ENCODE measurements at places on chromosomes 2 and 18.

- DNase-seq: no peak
Measured at GRCh38 chr2:55120634-55121359, 70.5 kb upstream of the RTN4 start.

- peak; percentile 26 for DNase-seq
Measured at GRCh38 chr18:34880882-34881834, 160.1 kb upstream of the MAPRE2 start.

GRCh38 chr2:110829413-110830146, 97.2 kb downstream of the ACOXL start:
- no peak for DNase-seq

DNA sequence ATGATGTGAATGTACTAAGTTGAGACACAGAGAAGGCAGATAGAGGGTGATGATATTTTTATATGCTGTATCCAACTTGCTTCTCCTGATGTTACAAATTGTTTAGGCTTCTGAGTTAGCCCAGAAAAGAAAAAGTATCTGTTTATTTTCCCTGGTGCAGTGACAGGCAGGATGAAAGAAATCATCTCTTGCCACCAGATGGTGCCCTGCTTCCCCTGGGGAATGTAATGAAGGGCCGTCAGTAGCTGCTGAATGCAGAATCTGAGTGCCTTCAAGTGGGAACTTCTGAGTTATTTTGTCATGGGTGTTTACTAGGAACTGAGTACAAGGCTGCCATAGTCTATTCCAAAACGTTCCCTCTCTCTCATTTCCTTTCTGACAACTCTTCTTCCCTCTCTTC, 525.6 kb downstream of the MBD2 start:
- DNase-seq: no peak

DNA sequence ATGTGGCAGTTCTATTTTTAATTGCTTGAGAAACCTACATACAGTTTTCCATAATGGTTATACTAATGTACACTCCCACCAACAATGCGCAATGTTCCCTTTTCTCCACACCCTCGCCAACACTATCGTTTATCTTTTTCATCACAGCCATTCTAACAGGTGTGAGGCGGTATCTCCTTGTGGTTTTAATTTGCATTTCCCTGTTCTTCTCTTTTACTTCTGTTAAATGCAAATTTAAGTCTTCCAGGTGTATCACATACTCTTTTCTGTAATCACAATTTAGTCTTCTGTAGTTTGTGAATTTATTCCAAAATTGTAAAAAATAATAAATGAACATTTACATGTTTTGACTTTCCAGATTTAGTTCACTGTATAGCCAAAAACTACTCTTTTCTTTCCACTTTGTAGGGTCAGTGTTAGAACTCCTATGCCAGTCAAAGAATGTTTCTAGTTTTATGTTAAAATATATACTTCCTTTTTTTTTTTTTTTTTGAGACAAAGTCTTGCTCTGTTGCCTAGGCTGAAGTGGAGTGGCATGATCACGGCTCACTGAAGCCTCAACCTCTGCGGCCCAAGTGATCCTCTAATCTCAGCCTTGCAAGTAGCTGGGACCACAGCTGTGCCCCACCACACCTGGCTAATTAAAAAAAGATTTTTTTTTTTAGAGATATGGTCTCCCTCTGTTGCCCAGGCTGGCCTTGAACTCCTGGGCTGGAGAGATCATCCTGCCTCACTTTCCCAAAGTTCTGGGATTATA, 15.4 kb upstream of the ACYP2 start:
- no peak for DNase-seq

DNA sequence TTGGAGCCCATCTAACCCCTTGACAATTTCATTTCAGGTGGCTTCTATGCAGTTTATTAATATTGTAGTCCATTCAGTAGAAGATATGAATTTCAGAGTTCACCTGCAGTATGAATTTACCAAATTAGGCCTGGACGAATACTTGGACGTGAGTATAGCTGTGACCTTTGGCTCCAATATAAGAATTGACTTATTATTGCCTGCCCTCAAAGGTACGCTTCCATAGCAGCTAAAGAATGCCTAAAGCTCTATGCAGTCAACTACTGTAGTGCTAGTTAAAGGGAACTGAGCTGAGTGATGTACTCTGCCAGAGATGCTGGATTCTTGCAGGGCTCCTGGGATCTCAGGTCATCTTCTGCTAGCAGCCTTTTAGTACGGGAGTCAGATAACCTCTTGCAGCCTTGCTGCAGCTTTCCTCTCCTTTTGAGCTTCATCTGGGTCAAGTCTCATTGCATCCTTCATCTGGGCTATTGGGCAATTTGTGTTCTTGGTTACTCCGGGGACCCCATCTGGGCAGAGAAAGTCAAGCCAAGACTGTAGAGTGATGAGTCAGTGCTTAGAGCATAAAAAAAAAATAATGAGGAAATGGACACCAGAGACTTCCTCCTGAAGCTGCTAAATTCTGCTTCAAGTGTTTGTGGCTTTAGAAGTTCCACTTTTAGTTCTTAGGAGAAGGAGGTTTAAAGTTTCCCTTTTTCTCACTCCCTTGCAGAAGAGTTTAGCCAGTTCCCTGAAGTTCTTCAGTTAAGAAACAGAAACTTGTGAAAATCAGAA, 105.6 kb downstream of the PRPF40A start:
- DNase-seq: peak; percentile 57

- no peak for DNase-seq
Measured at GRCh38 chr2:239920693-239921365, 104.3 kb downstream of the NDUFA10 start.

GRCh38 chr2:209721497-209721896, 50.1 kb upstream of the UNC80 start:
- no peak for DNase-seq

- no peak for DNase-seq
Measured at GRCh38 chr2:14540015-14540414, 92.5 kb upstream of the LRATD1 start.

DNA sequence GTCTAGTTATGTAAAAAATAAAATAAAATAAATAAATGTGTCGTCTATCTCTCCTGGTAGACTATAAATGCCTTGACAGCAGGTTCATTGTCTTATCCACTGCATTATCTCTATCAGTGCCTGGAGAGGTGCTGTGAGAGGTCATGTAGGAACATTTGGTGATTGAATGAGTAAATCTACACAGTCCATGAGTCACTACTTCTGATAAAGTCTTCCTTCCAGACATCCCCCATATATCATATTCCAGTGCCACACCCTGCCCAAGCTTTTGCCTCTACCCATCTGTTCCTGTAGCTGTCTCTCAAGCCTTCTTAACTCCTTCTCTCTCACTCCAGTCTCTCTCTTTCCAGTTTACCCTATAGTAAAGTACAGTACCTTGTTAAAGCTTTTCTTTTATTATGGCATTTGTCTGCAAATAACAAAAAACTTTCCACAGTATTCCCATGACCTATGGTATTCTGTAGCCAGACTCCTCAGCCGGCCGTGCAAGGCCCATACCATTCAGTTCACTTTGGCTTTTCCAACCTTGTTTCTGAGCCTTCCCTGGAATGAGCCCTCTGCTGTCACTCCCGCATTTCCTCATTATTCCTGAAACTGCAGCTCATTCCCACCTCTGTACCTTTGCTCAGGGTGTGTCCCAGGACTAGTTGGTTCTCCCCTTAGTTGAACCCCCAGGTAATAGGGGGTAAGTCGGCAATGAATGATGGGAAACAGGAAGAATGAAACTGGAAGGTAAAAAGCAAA, 37.5 kb downstream of the ANXA4 start:
- DNase-seq: no peak

- DNase-seq: no peak
Measured at GRCh38 chr2:145599756-145600155, 1079.8 kb upstream of the ZEB2 start.

GRCh38 chr2:228387776-228388175, 206.3 kb upstream of the SPHKAP start:
- no peak for DNase-seq
